Stimulated activated naive CD8-positive, alpha-beta T cell treated with anti-CD3 and anti-CD28 coated beads, Interleukin-15, amount 100 ng/mL, for 72 hours (primary cell): ENCODE measurements at places on chromosomes 3 and 15.

DNA sequence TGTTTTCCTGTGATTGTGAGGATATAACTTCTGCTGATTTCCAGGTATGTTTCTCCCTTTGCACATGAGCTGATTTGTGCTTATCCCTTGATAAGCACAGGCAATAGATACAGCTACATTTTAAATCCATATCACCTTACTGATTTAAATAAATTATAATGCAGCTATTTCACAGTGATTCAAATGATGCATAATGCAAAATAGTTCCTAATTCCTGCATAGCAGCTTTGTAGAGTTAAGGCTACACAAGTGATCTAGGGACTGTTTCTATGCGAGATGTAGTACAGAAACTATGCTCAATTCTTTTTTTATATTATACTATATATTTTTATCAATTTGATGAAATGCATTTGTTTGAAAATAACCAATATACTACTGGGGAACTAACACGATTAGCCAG is 334.2 kb downstream of the LRTM1 start:
- no peak for DNase-seq

DNA sequence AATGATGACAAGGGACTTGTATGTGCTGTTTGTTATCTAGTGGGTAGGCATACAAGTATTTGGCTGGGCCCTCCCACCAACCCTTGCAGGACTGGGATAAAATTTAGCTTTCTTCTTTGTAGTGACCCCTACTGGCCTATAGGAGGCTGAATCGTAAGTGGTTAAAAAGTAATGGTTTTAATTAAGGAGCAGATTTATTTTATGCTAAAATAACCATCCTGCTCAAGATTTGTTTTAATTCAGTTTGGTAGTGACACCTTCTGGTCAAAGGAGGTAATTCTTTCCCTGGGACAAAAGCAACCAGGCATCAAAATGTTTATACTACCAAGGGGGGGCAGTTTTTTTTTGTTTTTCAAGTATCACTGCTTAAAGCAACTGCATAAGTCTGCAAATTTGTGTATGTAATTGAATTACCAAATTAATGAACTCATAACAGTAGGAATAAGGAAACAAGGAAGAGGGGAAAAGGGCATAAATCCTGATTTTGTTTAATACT is 70.7 kb downstream of the TOP2B start:
- no peak for DNase-seq

- DNase-seq: peak; percentile 16
Observed at GRCh38 chr3:167740961-167741587, 5.6 kb downstream of the SERPINI1 start.

DNA sequence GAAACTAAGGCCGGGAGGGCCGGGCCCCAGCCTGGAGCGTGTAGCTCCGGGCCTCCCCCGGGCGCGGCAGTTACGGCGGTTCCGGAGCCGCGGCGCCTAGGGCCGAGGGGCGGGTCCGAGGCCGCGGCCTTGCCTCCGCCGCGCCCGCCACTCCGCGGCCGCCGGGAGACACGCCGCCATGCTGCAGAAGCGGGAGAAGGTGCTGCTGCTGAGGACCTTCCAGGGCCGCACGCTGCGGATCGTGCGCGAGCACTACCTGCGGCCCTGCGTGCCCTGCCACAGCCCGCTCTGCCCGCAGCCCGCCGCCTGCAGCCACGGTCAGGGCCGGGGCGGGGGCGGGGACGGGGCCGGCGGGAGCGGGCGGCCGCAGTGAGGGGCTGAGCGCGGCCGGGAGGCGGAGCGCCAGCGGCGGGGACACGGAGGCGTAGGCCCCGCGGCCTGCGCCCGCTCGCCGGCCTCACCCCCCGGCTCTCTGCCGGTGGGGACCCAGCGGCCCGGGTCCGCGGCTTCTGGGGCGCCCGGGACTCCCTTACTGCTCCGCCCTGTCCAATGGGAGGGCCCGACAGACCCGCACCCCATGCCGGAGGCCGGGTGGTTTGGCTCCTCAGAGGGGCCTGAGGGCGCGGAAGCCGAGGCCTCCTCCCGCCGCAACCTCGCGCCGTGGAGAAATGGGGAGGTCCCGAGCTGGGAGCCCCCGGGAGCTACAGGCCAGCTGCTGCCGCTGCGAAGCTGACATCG is at the start of gene DIS3L:
Gene DIS3L (plus strand): TSS at position 150 of the 738 bp plus-strand sequence. CDS start 29 bp downstream, at position 179.
- DNase-seq: peak; percentile 78

DNA sequence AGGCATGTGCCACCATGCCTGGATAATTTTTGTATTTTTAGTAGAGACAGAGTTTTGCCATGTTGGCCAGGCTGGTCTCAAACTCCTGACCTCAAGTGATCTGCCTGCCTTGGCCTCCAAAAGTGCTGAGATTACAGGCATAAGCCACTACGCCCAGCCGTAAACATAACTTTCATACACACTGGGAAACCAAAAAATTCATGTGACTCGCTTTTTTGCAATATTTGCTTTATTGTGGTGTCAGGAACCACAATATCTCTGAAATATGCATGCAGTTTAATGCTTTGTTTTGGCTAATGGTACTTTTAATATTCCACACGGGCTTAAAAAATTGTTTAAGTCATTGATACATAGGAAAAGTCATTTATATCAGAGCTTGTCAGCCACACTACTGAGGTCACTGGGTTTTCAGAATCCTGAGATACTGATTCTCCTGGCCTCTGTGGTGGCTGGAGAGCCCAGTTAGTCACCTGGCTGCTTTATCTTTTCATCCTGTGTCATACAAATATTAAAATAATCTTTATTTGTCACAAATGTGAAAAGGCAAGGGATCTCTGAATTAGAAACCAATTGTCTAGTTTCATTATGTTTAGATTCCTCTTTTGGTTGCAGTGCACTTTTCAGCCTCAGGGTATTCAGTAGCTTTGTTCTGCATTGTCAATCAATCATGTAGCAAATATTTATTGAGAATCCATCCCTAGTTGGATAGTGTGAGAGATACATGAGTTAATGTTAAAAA is 10.0 kb downstream of the TMEM62 start:
- no peak for DNase-seq

GRCh38 chr3:61464518-61465140 is 96.7 kb upstream of the PTPRG start:
- DNase-seq: no peak

DNA sequence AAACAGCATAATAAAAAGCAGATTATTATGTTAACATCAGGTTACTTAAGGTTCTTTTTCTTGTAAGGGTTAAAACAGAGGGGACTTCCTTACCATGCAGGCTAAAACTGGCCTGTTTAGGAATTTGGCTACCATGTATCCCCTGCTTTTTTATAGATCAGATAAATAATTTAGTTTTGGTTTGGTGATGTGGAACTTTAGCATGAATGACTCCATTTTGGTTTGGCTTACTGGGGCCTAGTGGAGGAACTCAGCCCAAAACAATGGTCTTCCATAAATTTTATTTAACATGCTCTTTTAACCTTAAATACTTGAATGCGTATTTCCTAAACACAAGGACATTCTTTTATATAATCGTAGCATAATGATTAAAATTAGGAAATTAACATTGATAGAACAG is 18.9 kb downstream of the GALK2 start:
- DNase-seq: no peak

DNA sequence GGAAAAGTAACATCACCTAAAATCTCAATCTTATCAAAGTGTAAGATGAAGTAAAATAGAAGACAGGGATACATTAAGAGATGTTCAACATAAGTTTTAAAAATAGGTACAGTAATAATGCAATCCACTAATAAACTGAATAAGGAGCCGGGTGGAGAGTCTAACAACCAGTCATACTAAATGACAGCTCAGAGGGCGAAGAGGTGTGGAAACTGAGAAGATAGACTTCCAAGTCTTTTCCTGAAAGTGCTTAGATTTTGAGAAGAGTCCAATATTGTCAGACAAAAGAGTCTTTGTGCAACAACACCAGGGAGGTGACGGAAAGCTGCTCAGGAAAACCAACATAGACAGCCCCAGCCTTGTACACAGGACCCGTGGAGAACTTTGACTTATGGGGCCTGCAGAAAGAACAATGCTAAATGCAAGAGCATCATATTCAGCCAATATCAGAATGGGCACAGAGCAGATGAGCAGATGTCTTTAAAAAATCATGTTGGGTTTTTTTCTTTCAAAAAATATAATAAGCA is 66.4 kb downstream of the MECOM start:
- DNase-seq: no peak

DNA sequence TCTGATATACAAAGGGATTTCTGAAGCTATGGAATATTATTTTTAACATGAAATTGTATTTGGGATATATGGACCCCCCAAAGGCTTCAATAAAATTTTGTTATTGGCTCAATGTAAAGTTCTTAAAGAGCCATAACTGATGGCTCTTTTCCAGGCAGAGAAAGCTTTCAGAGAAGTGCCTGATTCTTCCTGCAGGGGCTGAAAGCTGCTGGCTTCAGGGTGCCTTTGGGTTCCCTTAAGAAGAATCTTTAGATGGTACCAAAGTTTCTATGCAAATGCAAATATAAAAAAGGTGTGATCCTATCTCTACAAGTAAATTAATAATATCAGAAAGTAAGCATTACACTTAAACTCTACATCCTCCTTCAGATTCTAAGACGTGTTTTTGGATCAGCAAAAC is 72.6 kb downstream of the NR2F2 start:
- DNase-seq: no peak

- DNase-seq: no peak
Observed at GRCh38 chr3:58184309-58184981, 26.3 kb downstream of the DNASE1L3 start.

DNA sequence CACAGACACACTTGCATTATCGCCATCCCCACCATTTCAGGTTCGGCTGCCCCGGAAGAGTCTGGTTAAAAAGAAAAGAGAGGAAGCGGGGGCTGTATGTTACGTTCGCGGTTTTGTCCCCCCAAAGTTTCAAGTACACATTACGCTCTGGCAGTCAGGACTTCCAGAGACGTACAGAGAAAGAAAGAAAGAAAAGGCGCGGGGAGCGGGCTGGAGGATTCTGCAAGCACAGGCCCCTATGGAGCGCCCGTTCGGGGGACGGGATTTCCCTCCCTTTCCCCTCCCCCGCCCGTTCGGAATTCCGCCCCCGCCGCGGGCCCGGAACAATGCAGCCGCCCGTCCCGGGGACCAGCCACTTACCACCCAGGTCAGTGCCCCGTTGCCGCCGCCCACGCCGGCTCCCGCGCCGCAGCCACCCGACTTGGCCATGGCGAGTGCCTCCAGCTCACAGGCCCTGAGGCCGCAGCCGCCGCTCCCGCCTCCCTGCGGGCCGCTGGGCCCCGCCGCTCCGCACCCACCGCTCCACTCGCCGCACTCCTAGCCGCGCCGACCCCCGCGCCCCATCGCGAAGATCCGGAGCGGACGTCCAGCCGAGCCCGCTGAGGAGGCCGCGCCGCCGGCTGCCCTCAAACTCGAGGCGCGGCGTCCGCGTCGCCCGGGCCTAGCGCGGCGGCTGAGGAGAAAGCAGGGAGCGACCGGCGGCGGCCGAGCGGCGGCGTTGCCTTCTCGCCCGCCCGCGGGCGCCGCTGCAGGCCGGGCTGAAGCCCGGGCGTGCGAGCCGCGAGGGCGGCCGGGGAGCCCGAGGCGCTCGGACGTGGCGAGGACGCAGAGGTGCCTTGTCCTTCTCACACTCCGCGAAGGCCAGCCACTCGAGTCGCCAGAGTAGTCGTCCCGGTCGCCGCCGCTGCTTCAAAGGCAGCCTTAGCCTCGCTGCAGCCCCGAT is 567 bp downstream of the TOP2B start:
- peak; percentile 76 for DNase-seq

- DNase-seq: no peak
Observed at GRCh38 chr15:51536965-51537574, 85.5 kb downstream of the DMXL2 start.

GRCh38 chr15:75570126-75570845 is 8.8 kb downstream of the PTPN9 start:
- no peak for DNase-seq

DNA sequence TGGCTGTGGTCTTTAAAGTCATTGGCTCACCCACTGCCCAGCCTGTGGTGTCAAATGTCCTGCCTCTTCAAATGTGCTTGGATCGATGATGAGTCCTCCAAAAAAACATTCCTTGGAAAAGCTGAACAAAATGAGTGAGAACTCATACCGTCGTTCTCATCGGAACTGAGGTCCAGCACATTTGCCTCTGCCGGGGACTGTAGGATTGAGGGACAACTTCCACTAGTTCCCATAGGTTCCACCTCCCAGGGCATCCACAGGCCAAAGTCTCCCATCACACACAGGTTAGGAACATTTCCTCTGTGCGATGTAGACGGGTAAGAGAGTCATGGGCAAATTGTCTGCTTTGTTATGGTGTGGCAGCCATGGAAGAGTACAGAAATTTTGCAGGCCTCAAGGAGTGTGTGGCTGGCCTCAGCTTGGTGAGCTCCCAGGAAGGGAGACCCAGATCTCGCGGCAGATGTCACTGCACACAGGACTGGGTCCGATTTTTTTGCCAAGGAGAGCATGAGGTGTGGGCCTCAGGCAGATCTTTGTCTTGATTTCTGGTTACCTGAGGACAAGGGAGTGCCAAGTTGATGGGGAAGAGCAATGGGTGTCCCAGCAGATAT is 115.7 kb downstream of the SNRPN start:
- no peak for DNase-seq
